ENCODE measurements at places on chromosomes 16 and 17.

- DNase-seq = no peak
- H3K36me3 ChIP-seq = no peaks in the 10 kb centered on the region
- H3K4me1 ChIP-seq = peaks cover 25% of the 10 kb centered on the region
These were observed 37.1 kb downstream of the LDHD start for GRCh38 chr16:75079346-75079926.

DNA sequence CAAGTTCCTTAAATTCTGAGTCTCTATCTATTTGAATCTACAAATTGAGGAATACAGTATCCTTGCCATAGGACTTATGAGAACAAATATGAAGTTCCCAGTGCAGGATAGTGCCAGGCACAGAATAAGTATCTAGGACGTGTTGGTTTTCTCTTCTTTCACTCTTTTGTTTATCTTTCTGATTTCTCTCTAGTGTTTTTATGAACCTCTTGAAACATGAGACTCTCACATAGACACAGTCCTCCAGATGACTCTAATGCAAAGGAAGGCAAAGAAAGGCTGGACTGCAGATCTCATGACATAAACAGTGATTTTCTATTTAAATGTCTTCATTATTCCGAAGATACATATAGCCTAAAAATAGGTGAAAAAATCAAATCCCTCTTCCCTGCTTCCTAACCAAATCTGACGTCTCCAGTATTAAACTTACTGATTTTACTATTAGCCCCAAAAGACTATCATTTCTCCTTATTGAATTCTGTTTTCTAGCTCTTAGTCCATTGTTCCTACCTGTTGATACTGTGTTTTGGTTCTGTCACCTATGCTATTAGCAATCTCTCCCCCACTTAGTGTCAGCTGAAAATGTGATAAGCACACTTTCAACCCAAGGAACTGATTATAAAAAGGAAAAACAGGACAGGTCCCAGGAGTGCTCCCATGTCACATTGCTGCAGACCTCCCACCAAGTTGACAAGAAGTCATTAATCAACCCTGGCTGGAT lies 24.9 kb upstream of the ADAMTS18 start:
- H3K27ac ChIP-seq = no peak overlapping the region
- no peaks in the 10 kb centered on the region for H3K27me3 ChIP-seq
- H3K36me3 ChIP-seq = no peaks in the 10 kb centered on the region
- H3K4me3 ChIP-seq = no peak overlapping the region
- no peaks in the 10 kb centered on the region for H3K4me1 ChIP-seq

DNA sequence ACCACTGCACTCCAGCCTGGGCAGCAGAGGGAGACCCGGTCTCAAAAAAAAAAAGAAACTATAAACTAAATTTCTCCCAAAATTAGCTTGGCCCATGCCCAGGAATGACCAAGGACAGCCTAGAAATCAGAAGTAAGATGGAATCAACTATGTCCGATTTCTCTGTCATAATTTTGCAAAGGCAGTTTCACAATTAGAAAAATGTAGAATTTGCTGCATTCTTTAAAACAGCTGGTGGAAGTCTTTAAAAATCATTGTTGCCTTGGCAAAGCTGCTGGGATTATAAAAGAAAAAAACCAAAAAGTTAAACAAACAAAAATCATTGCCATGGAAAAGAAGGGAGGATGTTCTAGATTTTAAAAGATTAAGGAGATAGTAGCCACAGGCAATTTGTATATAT lies 32.4 kb downstream of the WWP2 start:
- H3K4me1 ChIP-seq = no peaks in the 10 kb centered on the region
- H3K36me3 ChIP-seq = peaks cover 18% of the 10 kb centered on the region
- no peaks in the 10 kb centered on the region for H3K27me3 ChIP-seq
- H3K4me3 ChIP-seq = no peak overlapping the region

DNA sequence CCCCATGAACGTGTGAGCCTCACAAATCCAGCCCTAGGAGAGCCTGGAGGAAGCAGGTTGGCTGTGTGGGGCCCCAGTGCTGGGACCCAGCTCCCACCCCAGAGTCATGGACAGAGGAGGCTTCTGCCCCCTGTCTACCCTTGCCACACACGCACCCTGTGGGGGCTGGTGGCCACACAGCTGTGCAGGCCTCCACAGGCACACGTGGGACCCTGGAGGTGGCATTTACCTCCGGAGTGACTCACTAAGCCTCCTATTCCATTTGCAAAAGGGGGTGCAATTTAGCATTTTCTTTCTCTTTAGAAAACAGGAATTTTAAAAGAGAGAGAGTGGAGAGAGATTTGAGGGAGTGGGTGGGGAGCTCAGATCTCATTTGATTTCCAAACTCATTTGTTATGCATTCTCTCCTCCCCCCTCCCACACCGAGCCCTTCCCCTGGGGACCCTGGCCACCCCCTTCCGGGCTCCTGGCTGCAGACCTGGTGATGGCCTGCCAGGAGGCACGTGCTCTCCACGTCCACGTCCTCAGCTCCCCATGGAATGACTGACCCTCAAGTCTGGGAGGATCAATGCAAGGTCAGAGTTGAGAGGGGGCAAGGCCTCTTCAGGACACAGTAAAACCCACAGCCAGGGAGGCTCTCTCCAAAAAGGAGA lies 6.8 kb downstream of the PITPNM3 start:
- no peaks in the 10 kb centered on the region for H3K27me3 ChIP-seq
- H3K27ac ChIP-seq = no peak overlapping the region
- H3K4me1 ChIP-seq = no peaks in the 10 kb centered on the region
- DNase-seq = no peak

DNA sequence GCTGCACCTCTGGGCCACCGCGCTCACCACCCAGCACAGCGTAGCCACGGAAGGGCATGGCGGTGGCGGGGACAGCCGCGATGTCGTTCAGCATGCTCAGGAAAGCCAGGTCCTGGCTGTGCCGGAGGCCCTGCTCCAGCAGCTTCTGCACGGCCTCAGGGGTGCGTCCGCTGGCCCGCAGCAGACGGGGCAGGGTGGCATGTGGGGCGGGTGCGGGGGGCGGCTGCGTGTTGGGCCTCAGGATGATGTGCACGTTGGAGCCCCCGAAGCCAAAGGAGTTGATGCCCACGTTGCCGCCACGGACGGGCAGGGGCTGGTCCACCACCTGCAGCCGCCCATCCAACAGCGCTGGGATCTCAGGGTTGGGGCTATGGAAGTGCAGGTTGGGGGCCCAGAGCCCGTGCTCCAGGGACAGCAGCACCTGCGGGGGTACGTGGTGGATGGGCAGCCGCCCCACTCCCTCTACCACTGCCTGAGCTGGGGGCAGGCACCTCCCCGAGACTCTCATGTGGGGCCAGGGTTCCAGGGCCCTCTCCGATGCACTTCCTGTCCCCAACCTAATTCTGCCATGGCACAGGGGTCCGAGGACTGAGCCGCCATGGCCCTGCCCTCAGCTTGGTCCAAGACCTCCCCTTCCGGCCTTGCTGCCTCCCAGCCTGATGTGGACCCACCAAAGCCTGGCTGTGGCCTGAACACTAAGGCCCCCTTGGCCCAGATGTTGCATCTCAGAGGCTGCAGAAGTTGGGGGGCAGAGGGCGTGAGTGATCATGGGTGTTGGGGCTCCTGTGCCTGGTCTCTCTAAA lies 6.6 kb downstream of the FASN start:
- H3K36me3 ChIP-seq = peaks cover 84% of the 10 kb centered on the region
- no peak for DNase-seq
- no peak overlapping the region for H3K27ac ChIP-seq
- H3K4me1 ChIP-seq = no peaks in the 10 kb centered on the region

DNA sequence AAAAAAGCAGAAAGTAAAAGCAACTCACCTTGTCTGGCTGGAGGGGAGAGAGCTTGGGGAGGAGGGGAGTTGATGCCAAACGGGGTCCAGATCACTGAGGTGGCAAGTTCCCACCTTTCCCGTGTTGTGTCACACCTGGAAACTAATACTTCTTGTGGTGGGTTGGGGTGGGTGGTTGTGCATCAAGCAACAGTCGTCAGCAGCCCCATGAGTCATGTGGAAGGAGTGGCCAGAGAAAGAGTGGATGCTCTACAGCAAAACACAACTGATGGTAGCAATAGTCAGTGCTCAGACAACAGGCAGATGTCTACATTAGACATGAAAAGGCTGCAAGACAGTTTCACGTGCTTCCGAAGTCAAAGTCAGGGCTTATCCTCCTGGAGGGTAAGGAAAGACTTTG lies 35.4 kb downstream of the ARSG start:
- no peak overlapping the region for H3K4me3 ChIP-seq
- H3K27ac ChIP-seq = no peak overlapping the region
- H3K27me3 ChIP-seq = no peaks in the 10 kb centered on the region
- peaks cover 8% of the 10 kb centered on the region for H3K4me1 ChIP-seq

- no peak for DNase-seq
- H3K27ac ChIP-seq = no peak overlapping the region
- peaks cover 6% of the 10 kb centered on the region for H3K27me3 ChIP-seq
- peaks cover 5% of the 10 kb centered on the region for H3K4me1 ChIP-seq
- no peaks in the 10 kb centered on the region for H3K36me3 ChIP-seq
These were observed 45.5 kb upstream of the STH start for GRCh38 chr17:45953561-45953960.

DNA sequence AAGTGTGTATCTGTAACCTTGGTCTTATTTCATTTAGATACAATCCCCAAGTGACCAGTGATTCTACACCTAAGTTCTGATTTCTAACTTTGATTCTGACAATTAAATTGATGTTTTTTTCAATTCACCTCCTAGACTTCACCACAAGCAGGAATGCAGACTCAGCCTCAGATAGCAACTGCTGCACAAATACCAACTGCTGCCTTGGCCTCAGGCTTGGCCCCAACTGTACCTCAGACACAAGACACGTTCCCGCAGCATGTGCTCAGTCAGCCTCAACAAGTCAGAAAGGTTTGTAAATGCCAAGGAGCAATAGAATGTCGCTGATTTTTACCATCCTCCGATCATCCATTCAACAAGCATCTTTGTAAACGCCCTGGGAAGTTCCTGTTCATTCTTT lies 177.7 kb downstream of the MRTFB start:
- no peaks in the 10 kb centered on the region for H3K4me1 ChIP-seq
- DNase-seq = no peak
- H3K27me3 ChIP-seq = no peaks in the 10 kb centered on the region
- H3K27ac ChIP-seq = no peak overlapping the region
- H3K4me3 ChIP-seq = no peak overlapping the region
- peaks cover 45% of the 10 kb centered on the region for H3K36me3 ChIP-seq

DNA sequence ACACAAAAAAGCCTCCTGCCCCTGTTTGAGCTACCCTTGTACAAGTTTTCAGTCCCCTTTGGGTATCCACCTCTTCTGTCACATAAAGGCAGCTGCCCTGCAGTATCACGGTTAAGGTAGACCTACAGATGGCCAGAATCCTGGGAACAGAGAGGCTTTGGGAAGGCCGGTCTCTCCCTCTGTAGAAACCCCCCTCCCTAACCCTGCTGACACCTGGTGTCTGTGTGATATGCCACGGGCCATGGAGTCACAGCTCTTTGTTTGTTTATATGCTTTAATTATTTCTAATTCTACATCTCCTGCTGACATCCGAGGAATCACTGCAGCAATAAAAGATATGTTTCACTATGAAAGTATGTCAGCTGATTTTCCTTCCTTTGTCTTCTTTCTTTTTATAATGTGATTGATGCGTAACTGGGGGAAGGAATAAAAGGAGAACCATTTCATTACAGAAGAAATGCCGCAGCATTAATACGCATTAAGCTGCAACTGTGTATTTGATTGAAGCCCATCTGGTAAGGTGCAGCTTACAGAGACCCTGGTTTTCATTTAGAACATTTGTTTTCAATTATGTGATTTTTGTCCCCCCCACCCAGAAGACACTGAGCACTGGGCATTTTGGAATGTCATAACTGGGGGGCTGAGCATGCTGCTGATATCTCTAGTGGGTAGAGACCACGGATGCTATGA lies 142.1 kb downstream of the SLC39A11 start:
- H3K36me3 ChIP-seq = no peaks in the 10 kb centered on the region
- no peak overlapping the region for H3K4me3 ChIP-seq
- no peak for DNase-seq
- no peaks in the 10 kb centered on the region for H3K4me1 ChIP-seq
- no peaks in the 10 kb centered on the region for H3K27me3 ChIP-seq

DNA sequence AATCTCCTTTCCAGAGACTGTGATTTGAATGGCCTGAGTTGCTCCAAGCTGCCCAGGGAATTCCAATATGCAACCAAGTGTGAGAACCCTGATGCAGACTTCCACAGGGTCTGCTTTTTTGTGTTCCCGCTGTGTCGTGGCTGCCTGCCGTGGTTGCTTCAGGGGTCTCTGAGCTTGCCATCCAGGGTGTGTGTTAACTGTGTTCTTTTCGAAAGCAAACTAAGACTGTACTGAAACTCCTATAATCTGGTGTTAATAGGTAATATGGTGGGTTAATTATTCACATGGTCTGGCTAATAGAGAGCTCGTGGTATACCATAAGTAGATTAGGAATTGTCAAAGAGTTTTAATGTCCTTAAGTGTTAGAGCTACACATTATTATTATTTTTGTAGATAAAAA lies 20.7 kb downstream of the UBN1 start:
- no peaks in the 10 kb centered on the region for H3K27me3 ChIP-seq
- H3K36me3 ChIP-seq = peaks cover 54% of the 10 kb centered on the region
- no peak overlapping the region for H3K27ac ChIP-seq
- H3K4me3 ChIP-seq = no peak overlapping the region

- no peaks in the 10 kb centered on the region for H3K4me1 ChIP-seq
- H3K27me3 ChIP-seq = no peaks in the 10 kb centered on the region
- DNase-seq = no peak
- no peak overlapping the region for H3K4me3 ChIP-seq
- no peak overlapping the region for H3K27ac ChIP-seq
These were observed 441.0 kb upstream of the SALL1 start for GRCh38 chr16:51592001-51592501.

GRCh38 chr16:62717026-62717425 lies 680.8 kb upstream of the CDH8 start:
- DNase-seq = no peak
- no peak overlapping the region for H3K4me3 ChIP-seq
- H3K4me1 ChIP-seq = no peaks in the 10 kb centered on the region
- no peaks in the 10 kb centered on the region for H3K27me3 ChIP-seq

GRCh38 chr17:49987290-49987585 lies 7.8 kb downstream of the DLX3 start:
- H3K4me3 ChIP-seq = no peak overlapping the region
- H3K4me1 ChIP-seq = no peaks in the 10 kb centered on the region
- H3K27ac ChIP-seq = no peak overlapping the region
- H3K36me3 ChIP-seq = no peaks in the 10 kb centered on the region
- DNase-seq = no peak

GRCh38 chr17:32155896-32156295 lies 13.6 kb downstream of the RHOT1 start:
- no peak overlapping the region for H3K27ac ChIP-seq
- no peaks in the 10 kb centered on the region for H3K4me1 ChIP-seq
- no peak overlapping the region for H3K4me3 ChIP-seq
- DNase-seq = no peak
- H3K27me3 ChIP-seq = no peaks in the 10 kb centered on the region

All from effector memory CD4-positive, alpha-beta T cell (primary cell).